ENCODE measurements at places on chromosomes 5 and 9.

GRCh38 chr9:108049671-108050494, 560.3 kb upstream of the KLF4 start:
- DNase-seq, result no peak

DNA sequence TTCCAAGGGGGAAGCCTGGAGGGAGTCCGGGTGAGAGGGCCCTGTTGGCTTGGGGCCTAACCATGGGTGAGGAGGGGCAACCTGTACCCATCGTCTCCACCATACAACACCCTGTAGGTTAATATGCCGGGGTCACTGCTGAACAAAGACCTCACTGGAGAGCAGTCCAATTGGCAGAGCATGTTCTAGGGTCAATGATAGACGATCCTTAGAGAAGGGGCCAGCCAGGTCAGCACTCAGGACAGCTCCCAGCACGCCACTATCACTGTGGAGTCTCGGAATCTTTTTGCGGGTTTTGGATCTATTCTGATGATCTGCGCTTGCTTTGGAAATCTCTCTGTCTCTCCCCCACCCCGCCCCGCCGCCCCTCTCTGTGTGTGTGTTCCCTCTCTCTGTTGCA, 218.4 kb upstream of the MVB12B start:
- no peak for DNase-seq

GRCh38 chr5:5066276-5067186, 73.6 kb upstream of the ADAMTS16 start:
- no peak for DNase-seq

DNA sequence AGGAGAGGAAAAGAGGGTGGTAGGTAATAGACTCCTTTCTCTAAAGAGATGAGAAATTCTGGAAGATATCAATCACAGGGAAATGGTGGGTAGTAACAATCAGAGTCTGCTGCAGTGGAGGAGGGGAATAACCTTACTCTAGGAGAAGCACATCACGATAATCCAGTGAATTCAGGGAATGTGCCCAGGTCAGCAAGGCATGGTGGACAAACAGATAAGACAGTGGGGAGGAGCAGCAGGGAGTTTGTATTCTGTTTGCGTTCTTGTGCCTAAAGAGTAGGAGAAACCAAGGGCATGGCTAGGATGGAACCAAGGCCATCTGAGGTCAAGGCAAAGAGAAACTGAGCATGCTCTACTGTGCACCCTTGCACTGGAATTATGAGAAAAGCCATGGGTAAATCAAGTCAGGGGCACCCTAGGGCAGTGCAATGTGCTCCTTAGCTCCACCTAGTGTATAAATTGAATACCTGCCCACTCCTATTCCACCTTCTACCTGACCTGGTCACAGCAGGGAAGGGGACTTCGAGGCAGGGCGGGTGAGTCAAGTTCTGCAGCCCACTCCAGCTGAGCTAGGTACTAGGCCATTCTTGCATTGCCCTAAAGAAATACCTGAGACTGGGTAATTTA, 31.6 kb downstream of the RETREG1 start:
- no peak for DNase-seq

DNA sequence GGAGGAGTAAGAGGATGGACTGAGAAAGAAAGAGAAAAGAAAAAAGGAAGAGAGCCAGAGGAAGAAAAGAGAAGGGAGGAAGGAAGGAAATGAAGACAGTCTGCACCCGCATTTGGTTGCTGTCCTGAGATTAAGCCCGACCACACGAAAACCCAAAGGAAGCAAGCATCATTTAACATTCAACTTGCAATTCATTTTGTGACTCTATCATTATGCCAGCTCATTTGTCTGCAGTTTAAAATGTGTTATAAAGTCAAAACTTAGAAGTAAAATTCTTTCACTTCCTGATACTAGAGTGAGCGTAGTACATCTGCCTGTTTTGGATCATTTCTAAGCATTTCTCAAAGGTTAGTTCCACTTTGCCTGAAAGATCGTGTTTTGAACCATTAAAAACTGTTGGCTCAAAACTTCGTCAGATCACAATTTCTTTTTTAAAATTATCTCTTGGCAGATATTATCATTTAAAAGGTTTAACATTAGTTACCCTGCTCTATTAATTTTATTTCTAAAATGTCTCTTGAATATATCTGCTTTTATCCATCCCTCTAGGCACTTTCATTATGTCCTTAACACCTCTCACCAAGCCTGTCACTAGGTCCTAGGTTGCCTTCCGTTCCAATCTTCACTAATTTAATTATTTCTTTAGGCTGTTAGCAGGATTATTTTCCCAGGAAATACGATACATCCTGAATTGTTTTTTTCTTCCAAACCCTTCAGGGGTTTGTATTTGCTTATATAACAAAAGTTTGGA, 240.9 kb downstream of the TLE4 start:
- DNase-seq, result no peak

- no peak for DNase-seq
These were observed 650.3 kb downstream of the SEMA5A start for GRCh38 chr5:8895599-8895998.

DNA sequence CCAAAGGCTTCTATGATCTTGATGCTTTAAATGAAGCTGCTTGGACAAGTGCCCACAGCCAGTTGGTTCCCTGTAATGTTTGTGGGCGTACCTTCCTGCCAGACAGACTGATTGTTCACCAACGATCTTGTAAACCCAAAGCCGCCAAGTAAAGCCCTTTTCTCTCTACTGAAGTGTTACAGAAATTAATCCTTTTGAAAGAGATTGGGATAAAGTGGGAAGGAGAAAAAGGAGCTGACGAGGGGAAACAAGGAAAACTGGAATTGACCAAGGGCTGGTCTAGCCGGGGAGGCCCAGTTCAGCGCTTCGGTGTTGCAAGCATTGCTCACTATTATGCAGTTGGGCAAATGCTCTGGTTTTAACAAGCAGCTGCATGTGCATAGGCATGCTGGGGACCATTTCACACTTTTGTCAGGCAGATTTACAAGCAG, 53.2 kb downstream of the ZNF474 start:
- DNase-seq, result no peak

DNA sequence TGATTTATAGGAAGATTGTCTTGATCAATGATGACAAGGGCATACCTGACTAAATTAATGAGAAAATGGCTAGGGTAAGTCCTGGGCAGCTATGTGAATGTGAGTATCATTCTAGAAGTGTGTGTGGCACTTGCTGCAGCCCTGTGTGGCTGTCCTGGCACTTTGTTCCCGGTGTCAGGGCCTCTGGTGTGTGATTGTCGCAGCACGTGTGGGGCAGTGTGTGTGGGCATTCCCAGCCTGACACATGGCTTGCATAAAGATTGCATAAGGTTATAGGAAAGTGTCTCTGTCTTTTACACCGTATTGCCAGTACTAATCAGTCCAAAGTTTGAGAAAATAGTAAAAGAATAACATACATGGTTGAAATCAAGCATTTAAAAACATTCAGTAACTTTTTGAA, 74.4 kb downstream of the TRIO start:
- DNase-seq, result no peak

- DNase-seq, result no peak
These were observed 28.8 kb downstream of the NR3C1 start for GRCh38 chr5:143374496-143375217.

DNA sequence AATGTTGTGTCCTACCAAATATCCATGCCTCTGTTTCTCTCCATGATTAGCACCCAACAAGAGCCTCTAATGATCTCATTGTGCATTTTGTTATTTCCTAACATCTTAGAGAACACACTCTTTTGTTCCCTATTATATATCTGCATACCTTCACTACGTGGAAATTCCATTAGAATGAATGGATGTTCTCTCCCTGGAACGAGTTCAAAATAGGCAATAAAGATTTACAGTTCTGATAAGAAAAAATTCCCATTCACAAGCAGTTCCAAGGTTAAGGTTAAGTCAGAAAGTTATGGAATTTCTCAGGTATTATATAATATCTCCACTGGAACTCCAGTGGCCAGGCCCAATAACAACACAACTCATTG, 83.7 kb downstream of the TRPM6 start:
- DNase-seq, result no peak

DNA sequence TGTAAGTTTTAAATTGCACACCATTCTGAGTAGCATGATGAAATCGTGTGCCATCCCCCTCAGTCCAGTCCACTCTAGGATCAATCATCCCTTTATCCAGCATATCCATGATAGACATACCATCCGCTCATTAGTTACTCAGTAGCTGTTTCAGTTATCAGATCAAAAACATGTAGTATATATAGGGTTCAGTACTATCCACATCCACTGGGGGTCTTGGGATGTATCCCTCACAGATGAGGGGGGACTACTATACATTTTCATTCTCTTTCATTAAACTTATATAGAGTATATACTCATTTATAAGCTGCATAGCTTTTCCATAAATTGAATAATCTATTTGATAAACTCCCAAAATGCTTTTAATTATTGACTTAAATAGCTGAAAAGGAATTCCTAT, 67.6 kb downstream of the MEIKIN start:
- DNase-seq, result no peak

DNA sequence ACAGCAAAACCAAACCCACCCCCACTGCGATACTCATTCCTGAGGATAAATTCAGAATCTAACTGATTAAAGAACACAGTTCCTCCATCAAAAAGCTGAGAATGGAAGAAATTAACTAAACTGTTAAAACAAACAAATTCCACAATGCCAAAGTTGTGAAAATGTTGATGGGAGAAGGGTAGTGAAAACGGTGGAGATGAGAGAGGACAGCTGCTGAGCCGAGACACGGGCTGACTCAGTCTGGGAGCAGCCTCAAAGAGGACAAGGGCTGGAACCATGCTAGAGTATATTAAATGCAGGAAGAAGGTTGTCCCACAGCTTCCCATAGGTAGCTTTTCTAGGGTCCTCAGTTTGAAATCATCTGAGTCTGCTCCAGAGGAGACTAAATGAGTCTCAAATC, 14.3 kb downstream of the ADAMTS12 start:
- DNase-seq, result no peak

DNA sequence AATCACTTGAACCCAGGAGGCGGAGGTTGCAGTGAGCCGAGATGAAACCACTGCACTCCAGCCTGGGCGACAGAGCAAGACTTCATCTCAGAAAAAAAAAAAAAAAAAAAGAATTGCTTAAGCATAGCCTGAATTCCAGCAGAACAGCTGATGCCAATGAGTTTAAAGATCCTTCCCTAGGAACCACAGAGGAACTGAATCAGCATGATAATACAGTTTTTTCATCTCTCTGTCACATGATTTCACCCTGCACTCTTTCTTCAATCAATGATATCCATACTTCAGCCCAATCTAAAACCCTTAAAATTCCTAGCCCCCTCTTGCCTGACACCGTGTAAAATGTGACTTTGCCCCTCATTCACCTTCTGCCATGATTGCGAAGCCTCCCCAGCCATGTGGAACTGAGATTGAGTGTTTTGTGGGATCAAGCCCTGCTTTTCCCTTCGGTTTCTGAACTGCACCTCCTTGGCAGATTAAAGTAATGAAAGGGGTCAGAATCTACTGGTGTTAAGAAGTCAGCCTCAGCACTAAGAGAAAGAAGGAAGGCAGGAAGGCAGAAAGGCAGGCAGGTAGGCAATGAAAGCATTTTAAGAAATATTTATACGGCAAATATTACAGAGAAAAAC, 20.9 kb upstream of the DMXL1 start:
- DNase-seq, result no peak

- no peak for DNase-seq
These were observed 18.9 kb upstream of the PFDN1 start for GRCh38 chr5:140321796-140322195.

DNA sequence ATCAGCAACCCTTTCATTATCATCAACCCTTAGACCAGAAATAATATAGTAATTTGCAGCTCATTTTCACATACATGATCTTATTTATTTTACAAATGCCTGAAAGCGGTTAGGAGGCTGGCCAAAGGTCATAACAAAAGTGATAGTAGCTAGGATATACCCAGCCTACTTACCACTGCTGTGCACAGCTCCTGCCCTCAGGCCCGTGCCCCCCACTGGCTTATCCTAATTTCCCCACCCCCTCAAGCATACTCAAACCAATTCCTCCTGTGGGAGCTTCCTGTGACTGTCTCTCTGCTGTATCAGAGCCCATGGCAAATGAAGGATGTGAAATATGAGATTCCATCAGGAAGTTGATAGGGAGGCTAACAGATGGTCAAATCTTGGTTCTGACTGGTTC, 14.8 kb downstream of the FAM219A start:
- DNase-seq, result no peak

GRCh38 chr9:34709196-34709978, 549 bp downstream of the CCL21 start:
- no peak for DNase-seq

DNA sequence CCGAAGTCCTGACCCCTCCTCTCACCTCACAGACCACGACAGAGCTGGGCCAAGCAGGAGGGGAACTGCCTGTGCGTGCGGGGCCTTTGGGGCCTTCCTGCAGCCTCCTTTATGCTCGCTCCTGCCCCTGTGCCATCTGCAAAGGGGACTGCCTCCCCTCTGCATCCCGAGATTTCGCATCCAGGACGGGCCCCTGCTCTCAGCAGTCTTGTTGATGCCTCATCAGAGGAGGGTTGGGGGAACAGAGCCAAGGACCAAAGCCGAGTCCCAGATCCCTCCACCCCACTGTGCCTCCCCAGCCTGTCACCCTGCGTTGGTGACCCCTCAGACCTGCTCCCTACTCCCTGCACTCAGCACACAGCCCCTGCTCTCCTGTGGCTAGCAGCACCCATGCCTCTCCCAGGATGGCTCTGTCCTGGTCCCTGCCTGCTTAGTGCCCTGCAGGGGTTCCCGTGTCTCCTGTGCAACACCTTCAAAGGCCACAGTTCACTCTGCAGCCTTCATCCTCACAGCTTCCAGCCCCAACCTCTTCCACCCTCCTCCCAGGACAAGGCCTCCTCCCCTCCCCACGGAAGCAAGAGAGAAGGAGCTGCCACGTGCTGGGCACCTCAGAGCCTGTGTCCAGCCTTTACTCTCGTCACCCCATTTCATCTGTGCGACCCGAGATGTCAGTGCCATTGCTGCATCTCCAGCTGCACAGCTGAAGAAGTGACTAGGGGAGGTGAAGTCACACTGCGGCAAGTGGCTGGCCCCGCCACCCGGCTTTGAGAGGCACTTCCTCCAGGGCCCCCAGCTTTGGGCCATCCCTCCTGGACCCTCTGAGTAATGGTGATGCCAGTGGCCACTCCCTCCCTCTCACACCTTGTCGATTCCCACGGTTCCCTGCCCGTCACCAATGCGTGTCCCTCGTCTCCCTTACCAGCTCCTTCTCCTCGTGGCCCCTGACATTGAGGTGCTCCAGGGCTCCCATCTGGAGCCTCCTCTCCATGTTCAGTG, 62.6 kb upstream of the LRRTM2 start:
- DNase-seq, result no peak

DNA sequence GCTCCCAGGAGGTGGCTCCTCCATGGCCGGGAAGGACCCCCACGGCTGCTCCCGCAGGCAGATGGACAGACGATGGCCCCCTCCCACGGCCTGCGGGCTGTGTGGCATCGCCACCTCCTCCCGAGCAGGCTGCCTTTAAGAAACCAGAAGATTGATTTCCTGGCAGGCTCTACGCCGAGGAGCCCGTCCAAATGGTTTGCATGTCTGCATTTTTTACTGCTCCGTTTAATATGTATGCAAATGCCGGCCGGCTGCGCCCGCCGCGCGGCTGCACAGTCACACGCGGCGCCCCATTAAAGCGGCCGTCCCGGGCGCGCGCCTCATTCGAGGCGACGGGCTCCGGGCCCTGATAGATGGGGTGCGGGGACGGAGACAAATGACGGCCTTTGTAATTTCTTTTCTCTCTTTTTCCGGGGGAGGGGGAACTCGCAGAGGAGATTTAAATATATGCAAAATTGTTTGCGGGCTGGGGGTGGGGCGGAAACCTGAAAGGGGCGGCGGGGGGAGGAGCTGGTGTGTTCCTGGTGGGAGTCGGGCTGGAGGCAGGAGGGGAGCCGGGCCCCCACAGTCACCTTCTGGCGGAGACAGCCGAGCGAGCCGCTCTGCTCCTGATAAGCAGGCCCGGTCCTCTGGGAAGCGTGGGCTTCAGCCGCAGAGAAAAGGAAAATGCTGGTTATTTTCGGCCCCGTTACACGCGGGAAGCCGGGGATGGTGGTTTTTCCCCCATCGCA, 158.7 kb upstream of the IER5L start:
- no peak for DNase-seq

Measured in stimulated activated CD8-positive, alpha-beta memory T cell treated with anti-CD3 and anti-CD28 coated beads, Interleukin-7, amount 100 ng/mL, for 1 hour (primary cell).